Suprapubic skin (tissue), 4 donors: ENCODE measurements at places on chromosomes 4 and X.
A peak's percentile ranks its signal among the peaks of the same experiment; 100 is the strongest.

GRCh38 chr4:5956285-5957021 is 61.8 kb downstream of the C4orf50 start:
- peak; percentile 75 for DNase-seq

GRCh38 chr4:109649872-109650271 is 53.4 kb downstream of the CASP6 start:
- DNase-seq, result no peak

GRCh38 chr4:110675426-110675825 is 52.5 kb upstream of the PITX2 start:
- DNase-seq, result no peak

DNA sequence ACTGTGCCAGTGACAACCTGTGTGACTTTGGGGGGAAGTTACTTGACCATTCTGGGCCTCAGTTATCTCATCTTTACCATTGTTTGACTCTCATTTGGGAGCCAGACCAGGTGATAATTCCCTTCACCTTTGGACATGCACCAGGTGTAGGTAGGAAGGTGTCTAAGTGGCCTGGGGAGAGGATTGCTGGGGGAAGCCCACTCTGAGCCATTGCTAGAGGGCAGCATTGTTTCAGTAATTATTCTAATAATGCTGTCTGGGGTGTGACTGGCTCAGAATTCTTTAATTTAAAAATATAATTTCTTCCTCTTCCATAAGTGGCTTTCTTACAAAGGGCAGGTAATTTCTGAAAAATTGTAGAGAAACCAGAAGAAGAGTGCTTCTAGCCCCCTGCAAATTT is 104.3 kb downstream of the RTL9 start:
- DNase-seq, result no peak

DNA sequence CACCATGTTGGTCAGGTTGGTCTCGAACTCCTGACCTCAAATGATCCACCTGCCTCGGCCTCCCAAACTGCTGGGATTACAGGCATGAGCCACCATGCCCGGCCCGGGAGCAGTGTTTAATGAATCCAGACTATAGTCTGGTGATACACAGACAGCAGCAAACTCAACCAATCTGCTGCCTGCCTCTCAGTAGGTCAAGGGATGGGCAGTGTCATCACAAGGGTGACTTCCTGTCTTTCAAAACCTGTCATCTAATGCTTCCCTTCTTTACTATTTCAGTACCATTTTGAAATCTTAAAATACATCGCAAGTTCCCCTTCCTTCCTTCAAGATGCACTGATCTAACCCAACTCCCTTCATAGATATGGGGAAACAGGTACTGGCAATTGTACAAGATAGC is 8.4 kb downstream of the RPL39 start:
- DNase-seq, result no peak
